ENCODE measurements at places on chromosomes 7 and 10. TPM values are rescaled to one million over a fixed set of nuclear protein-coding genes. Genes with fewer than 3 reads are reported as not detected.

The NOLC1 gene
- 37.6 TPM for total RNA-seq

The DLX6 gene
- total RNA-seq, result not detected

The NPC1L1 gene
- not detected for total RNA-seq

The TACR2 gene
- not detected for total RNA-seq

The MOGAT3 gene
- not detected for total RNA-seq

The ARHGAP19 gene
- total RNA-seq, result 3.6 TPM

The WDFY4 gene
- total RNA-seq, result 0.12 TPM

The PPP1R9A gene
- total RNA-seq, result 0.51 TPM

The TBC1D12 gene
- 8.4 TPM for total RNA-seq

The IGFBP3 gene
- total RNA-seq, result 134 TPM

The CHST15 gene
- total RNA-seq, result 20.4 TPM

The NODAL gene
- total RNA-seq, result not detected

The DLX5 gene
- not detected for total RNA-seq

The ZPBP gene
- total RNA-seq, result not detected

The GSTO2 gene
- 0.51 TPM for total RNA-seq

The NUTM2D gene
- 2.0 TPM for total RNA-seq

The RAB19 gene
- total RNA-seq, result not detected

The COG5 gene
- total RNA-seq, result 22.6 TPM

The AOC1 gene
- total RNA-seq, result not detected

Measured in pericardium fibroblast (primary cell).